LHCN-M2 (cell line): ENCODE measurements at places on chromosomes 4 and X.

GRCh38 chr4:15757054-15757453, 21.1 kb upstream of the CD38 start:
- no peak for DNase-seq

DNA sequence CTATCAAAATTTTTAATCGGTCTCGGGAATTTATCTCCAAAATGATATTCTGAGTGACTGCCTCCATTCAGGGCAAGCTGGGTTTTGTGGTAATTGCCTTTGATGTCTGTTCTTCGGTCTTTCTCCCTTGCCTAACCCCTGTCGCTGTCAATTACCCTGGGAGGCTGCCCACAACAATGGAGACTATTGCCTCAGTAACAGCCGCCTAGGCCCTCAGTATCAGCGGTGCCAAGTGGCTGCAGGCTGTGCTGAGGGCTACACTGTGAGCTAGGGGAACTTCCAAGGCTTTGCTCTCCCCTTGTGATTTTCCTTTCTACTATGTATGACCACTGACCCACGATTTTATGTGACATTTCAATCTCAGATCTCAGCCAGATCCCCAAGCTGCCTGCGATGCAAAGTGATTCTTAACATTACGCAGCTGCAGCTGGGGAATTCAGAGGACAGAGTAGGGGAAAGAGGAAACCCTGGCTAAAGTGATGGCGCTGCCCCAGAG, 36.3 kb upstream of the REST start:
- peak; percentile 90 for DNase-seq

DNA sequence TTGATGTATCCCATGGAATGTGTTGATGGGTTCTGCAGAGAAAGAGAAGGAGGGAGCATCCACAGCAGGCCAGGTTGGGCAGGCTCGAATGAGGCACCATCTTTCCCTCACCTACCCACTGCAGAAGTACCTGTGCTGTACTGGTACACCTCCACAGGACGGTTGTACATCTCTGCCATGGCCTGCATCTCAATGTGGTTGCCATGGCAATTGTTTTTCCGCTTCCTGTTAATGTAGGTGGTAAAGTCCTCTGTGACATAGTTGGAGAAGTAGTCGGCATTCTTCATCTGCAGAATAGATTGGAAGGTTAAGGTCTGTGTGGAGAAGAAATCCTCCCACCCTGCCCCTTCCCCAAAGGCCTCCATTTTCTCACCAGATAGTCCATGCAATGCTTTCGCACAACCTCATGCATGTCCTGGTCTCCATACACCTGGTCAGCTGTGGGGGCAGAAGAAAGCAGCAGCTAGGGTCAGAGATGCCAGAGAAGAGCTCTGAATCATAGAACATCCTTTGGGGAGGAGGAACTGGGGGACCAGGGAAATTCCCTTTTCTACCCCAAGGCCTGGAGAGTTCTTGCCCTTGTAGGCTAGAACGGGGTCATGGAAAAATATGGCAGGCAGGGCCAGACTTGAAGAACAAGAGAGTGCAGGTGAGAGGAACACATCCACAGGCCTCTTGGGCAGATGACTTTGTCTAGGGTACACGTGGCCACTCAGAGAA, 15.9 kb upstream of the PIM2 start:
- no peak for DNase-seq

- DNase-seq: no peak
These were observed 28.7 kb upstream of the IL9R start for GRCh38 chrX:155968791-155969190.

DNA sequence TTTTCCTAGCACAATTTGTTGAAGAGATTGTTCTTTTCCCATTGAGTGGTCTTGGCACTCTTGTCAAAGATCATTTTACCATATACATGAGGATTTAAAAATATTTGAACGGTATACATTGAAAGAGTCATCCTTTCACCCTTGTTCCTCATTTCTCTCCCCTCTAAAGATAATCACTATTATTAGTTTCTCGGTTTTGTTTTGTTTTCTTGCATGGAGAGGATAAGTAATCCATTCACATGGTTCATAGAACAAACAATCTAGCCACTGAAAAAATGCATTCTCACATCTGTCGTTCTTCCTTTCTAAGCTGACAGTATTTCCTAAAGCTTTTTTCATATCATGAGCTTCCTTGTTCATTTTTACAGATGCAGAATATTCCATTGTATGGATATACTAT, 39.2 kb upstream of the MSMO1 start:
- DNase-seq: no peak

DNA sequence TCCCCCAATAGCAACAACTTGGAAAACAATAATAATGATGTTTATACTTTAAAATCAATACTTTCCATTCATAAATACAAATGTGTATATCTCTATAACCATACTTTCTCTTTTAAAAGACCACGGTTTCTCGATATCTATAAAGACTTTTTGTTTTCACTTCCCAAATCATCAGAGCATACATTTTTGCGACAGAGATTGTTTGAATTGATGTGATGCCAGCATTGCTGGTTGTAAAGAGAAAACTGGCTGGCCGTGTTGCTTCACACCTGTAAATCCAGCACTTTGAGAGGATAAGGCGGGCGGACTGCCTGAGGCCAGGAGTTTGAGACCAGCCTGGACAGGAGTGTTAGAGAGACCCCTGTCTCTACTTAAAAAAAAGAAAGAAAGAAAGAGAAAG, 77.6 kb upstream of the ZNF518B start:
- DNase-seq: no peak

DNA sequence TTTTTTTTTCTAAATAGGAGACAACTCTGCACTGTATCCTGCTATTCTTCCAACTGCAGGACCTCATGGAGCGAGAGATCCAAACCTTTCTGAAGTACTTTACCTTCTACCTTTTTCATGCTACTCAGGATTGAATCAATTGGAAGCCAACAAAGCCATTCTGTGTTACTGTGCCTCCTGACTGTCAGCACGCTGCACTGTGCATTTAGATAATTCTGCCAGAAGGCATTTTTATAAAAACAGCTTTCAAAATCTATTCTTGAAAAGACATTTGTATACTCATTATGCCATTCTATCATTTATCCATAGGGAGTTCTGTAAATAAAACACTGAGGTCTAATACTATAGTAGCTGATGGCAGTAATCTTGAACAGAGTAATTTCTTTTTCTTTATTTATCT, 142.8 kb downstream of the SLIT2 start:
- DNase-seq: no peak

DNA sequence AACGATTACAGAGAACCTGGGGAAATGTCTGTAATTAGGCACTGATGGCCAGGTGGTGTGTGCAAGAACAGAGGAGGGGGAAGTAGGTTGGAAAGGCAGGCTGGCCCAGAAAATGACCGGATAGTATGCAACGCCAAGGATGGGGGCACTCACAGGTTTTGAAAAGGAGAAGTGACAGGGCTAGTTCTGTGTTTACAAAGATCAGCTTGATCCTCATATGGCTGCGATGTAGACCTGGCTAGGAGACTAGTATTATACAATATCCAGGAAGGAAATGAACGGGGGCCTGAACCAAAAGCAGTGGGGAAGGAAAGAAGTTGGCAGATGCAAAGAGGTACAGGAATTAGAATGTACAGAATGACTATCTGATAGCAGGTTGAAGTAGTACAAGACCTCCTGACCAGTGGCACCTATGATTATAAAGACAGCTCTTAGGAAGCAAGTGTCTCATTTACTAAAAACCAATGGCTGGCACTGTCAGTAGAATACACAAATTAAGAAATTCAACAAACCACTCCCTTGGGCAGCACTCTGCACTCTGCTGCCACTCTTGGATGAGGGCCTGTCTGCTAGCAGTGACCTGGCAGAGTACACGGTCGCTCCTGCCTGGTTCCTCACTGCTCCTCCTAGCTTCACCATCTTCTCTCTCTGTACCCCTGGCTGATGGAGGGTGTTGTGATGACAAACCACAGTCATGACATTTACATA, 14.1 kb downstream of the MFAP3L start:
- no peak for DNase-seq

DNA sequence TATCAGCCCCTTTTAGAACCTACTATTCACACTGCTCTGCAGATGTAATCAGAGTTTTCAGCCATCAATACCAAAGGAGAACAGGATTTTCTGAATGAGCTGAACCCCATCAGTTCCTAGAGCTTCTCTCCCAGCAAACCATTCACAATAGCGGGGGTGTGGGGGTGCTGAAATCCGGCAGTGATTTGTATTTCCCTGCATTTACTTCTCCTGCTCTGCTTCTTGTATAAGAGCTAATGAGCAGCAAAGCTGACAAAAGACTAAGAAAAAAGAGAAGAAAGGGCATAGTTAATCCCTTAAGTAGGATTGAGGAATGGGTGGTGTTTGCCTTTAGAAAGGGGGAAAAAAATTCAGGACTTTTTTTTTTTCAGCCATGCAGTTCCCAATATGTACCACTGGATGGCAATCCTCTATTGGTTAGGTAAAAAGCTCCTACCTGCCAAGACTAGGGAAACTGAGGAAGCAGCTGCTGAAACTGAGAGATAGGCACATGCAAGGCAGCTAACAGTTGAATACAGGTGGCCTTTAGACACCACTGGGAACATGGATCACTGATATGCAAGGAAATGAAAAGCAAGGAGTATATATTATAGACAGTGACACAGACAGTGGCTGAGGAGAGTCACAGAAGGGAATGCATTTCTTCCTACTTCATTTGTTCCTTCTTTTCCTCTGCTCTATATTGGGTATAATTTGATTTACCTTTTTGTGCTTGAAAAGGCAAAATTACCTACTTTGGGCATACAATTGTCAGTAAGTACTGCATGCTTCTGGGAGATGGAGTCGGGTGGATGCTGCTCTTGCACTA, 217.9 kb downstream of the HS6ST2 start:
- no peak for DNase-seq

- no peak for DNase-seq
These were observed 181.8 kb upstream of the GPRIN3 start for GRCh38 chr4:89489338-89489771.

- peak; percentile 18 for DNase-seq
These were observed 201.5 kb downstream of the NWD2 start for GRCh38 chr4:37446016-37446415.

- peak; percentile 6 for DNase-seq
These were observed 235.4 kb downstream of the RAB28 start for GRCh38 chr4:13248621-13249298.

DNA sequence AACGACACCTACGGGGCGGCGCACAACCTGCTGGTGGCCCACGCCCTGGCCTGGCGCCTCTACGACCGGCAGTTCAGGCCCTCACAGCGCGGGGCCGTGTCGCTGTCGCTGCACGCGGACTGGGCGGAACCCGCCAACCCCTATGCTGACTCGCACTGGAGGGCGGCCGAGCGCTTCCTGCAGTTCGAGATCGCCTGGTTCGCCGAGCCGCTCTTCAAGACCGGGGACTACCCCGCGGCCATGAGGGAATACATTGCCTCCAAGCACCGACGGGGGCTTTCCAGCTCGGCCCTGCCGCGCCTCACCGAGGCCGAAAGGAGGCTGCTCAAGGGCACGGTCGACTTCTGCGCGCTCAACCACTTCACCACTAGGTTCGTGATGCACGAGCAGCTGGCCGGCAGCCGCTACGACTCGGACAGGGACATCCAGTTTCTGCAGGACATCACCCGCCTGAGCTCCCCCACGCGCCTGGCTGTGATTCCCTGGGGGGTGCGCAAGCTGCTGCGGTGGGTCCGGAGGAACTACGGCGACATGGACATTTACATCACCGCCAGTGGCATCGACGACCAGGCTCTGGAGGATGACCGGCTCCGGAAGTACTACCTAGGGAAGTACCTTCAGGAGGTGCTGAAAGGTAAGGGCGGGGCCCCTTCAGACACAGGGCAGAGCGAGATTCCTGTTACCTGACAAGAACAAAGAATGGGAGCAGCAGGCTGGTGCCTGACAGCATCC, 11.7 kb downstream of the RPL9 start:
- DNase-seq: no peak

GRCh38 chrX:10444204-10444603, 176.2 kb downstream of the MID1 start:
- peak; percentile 6 for DNase-seq

- no peak for DNase-seq
These were observed 5.1 kb downstream of the UBE2A start for GRCh38 chrX:119579414-119579813.

DNA sequence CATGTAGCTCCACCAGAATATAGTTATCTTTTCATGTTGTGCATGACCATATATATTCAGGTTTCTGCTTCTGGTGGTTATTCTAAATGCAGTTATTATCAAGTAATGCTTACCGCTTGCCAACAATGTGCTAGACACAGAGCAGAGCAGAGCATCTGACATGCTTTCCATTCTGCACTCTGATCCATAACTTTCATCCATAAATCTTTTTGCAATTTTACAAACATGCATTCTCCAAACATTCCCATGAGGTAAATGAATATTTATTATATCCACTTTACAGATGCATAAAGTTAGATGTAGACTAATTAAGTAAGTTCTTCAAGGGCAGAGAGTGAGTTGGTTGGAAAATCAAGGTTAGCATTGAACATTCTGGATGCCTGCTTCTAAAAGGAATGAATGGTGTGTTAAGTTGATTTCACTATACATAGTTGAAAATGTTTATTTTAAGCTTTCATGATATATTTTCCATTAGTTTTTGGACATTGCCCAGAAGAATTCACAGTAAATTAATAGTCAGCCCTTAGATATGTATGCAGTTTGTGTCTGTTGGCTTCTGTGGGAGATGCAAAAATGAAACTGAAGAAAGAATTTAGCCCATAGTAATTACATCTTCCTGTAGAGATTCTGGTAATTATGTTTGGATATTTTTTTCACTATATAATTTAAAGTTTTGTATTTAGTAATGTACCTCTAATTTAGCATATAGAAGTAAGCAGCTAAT, 867.8 kb downstream of the CCSER1 start:
- DNase-seq: no peak

DNA sequence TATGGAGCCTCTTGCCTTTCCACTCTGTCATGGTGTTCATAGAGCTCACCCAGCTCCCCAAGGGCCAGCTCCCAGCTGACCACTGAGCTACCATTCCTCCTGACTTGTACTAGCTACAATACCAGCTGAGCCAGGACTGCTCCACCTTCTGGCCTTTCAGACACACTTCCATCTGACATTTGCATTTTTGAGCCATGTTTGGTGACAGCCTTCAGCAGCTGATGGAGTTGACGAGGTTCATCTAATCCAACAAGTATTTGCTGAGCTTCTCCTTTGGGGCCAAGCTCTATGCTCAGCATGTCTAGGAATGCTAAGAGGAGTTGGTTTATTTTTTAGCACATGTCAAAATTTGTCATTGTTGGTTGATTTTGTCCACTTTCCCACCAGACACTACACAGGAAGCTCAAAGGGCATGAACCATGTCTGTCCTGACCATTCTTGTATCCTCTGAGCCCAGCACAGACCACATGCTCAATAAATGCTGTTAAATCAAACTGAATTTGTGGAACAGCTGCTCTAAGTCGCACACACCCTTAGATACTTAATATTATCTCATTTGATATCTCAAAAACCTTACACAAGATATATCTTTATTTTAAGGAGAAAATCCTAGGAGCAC, 142.6 kb upstream of the PPARGC1A start:
- DNase-seq: peak; percentile 94

DNA sequence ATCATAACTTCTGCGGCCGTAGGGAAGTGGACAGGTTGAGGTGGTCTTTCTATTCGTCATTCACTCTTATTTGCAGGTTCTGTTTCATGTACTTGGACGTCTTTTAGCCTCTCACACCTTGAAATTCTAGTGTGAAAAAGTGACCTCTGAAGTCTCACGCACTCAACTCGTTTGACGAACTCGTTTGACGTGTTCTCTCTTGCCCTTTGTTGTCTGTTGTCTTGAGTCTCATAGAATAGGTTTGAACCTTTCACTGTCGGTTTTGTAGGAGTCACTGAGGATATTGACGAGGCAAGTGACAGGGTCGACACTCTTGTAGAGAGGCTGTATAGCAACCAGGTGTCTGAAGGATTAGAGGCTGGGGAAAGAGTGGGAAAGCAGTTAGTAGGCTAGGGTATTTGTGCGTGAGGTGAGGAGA, 1.1 kb upstream of the PGRMC2 start:
- DNase-seq: peak; percentile 26
